ENCODE measurements at places on chromosomes 12 and 14.

DNA sequence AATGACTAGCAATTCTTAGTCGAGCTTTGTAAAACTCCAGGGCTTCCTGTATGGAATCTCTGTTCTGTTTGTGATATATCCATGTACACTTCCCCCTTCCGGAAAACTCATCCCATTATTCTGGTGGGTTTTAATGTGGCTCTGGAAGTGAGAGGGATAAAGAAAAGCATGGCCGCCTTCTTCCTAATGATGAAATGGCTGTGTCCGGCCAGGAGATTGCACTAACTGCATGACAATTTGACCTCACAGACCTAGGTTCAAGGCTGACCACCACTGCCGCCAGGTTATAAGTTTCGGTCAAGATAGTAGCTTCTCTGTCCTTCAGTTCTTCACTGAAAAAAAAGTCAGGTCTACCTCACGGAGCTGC is 41.0 kb upstream of the NPAS3 start:
- no peak for DNase-seq

- DNase-seq: no peak
Observed at GRCh38 chr14:64708148-64709004, 4.2 kb downstream of the PLEKHG3 start.

DNA sequence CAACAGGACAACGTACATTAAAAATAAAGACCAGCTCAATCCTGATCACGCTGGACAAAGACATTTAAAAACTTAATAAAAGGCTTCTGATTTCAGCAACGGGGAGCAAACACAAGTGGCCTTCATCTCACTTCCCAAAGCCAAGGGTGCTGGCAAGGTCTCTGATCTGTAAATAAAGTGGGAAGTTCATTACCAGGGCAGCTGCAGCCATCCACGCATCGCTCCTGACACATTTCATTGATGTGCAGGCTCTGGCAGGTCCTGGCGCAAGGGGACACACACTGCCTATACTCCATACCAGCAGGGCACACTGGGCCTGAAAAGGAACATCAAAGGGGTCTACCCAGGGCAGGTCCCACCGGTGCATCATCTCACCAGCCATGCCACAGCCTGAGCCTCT is 51.0 kb downstream of the VWF start:
- no peak for DNase-seq

- no peak for DNase-seq
Observed at GRCh38 chr12:42865282-42865681, 275.7 kb upstream of the PRICKLE1 start.

DNA sequence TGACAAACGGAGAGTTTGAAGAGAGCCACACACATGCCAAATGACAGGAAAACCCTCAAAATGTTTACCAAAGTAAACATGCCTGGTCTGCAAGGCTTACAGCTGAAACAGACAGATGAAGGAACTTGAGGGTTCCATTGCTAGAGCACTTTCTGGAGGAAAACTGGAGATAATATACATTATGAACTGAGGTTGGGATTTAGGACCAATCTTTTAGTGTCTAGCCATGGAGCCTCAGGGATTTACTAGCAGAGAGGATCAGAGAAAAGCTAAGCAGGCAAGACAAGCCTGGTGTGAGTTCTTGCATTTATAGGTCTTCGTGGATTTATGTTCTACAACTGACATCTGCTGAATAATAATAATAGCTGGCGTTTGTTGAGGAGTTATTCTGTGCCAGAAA is 205.3 kb downstream of the AEBP2 start:
- no peak for DNase-seq

DNA sequence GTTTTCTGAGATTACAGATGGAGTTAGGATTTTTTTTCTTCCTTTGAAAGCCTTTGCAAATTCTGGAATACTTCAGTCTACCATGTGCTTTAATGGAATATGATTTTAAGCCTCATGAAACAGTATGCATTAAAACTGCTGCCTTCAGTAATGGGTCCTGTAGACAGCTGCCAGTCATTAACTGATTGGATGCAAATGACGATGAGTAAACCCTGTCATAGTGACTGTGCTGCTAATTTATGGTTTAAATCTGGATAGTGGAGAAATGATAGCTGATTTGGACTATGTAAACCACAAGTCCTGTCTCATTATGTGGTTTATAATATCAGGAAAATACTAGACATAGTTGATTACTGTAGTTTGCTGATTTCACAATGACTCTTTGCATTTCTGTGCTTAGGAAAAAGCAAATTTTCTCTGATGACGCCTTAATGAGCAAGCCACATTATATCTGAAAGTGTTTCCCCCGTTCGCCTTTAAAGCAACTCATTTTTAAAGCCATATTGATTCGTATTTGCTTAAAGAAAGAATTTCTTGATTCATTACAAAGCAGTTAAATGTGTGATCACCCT is 217.6 kb downstream of the TMTC2 start:
- no peak for DNase-seq

- no peak for DNase-seq
Observed at GRCh38 chr12:89840162-89840922, 131.7 kb upstream of the ATP2B1 start.

DNA sequence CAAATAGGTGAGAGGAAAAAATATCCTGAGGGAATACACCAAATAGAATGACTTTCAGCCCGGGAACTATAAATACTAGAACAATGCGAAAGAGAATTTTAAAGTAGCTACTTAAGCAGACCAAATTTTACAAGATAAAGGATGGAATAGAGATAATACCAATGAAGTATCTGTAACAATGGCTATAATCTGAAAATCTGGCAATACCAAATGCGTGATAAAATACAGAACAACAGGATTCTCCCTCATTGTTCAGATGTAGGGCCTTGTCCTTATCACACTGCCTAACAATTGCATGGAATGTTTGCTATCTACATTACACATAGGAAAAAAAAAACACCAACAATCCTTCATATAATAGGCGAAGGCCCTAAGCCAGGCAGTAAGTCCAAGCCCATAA is 815.4 kb upstream of the MDGA2 start:
- DNase-seq: no peak

DNA sequence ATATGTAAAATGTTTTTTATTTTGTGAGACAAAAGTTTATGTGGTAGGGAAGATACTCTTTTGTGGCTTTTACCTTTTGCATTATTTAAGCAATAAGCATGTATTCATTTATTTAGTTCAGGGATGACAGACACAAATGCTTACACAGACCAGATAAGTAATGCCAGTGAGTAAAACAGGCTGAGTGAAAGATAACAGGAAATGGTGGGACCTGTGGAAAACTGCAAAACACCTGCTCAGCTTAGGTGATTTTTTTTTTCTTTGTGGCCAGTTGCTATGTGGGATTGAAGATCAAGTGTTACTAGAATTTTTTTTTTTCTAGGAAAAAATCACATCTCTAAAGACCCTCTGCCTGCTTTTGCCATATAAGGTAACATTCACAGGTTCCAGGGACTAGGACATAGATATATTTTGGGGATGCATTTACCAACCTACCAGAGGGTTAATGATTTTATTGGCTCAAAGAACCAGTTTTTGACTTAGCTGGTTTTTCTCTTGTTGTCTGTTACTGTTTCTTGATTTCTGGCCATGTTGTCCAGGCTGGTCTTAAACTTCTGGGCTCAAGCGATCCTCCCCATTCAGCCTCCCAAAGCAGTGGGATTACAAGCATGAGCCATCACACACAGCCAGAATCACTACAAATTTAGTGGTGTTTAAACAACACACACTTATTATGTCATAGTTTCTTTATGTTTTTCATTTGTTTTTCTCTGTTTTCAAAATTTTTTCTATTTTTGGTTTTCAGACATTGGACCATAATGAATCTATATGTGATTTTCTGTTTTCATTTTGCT is 9.8 kb downstream of the PSMA6 start:
- no peak for DNase-seq

DNA sequence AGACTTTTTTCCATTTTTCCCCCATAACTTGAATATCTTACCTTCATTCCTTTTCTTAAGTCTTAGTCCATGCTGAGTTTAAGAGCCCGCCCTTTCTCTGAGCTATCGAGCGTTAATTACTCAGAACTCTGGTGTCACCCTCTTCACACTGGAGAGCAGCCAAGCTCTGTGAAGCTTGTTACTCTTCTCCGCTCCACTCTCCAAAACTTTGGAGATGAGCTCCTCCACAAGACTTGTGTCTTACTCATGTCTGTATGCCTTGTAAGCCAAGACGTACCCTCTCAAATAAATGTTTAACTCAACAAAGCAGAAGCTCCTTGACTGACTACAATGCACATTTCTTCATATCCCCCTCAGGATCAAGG is 54.7 kb downstream of the DICER1 start:
- DNase-seq: no peak

GRCh38 chr14:52829527-52830185 is 38.2 kb upstream of the GNPNAT1 start:
- DNase-seq: no peak

- no peak for DNase-seq
Observed at GRCh38 chr14:95544588-95544987, 9.7 kb downstream of the GLRX5 start.

- DNase-seq: no peak
Observed at GRCh38 chr14:81476816-81477215, 56.8 kb downstream of the SEL1L start.

DNA sequence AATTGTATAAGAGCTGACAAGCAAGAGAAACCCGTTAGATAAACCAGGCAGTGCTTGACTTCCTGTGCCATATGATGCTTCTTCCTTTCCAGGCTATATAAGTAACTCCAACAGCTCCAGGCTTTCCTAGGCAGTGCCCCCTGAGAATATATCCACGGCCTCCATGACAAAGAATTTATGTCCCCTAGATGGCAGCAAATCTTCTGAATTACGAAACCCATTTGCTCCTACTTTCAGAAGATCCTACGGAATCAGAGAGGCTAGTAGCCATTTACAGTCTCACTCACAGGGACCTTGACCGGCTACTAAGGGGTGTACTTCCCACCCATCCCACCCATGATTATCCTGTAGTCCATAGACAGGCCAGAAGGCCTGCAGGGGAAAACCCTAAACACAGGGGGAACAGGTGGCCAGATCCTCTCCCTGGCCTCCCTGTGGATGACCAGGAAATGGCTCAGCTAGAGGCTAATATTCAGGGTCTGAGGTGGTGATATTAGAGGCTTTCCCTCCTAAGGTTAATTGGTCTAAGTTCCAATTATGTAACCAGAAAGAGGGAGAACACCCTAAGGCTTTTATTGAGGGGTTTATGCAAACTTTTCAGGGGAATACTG is 77.2 kb upstream of the DCD start:
- DNase-seq: no peak

DNA sequence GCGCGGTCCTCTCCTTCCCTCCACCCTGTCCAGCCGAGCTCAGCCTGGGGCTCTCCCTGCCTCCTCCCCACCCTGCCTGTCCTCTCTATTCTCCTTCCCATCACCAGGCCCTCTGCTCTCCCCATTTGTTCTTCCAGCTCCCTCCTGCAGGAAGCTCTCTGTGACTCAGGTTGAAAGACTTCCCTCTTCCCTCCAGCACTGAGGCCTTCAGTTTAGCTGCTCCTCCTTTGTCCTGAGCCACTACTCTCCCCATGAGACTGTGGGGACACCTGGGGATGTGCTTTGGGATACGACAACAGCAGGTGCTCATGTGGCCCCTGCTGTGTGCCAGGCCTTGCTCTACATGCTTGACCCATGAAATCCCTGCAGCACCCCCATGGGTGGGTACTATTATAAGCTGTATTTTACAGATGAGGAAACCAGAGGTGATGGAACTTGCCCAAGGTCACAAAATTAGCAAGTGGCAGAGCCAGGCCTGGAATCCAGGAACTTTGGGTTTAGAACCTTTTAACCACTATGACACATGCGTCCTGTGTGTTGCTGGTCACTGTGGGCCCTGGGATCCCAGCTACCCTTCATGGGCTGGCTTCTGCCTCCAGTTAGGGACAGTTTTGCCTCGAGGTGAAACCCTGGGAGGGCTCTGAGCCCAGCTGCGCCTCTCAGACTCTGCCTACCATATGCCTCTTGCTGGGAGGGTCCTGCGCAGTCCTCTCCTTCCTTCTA is 5.5 kb downstream of the KRT80 start:
- DNase-seq: no peak

GRCh38 chr12:65446901-65447300 is 168.4 kb downstream of the MSRB3 start:
- DNase-seq: no peak

DNA sequence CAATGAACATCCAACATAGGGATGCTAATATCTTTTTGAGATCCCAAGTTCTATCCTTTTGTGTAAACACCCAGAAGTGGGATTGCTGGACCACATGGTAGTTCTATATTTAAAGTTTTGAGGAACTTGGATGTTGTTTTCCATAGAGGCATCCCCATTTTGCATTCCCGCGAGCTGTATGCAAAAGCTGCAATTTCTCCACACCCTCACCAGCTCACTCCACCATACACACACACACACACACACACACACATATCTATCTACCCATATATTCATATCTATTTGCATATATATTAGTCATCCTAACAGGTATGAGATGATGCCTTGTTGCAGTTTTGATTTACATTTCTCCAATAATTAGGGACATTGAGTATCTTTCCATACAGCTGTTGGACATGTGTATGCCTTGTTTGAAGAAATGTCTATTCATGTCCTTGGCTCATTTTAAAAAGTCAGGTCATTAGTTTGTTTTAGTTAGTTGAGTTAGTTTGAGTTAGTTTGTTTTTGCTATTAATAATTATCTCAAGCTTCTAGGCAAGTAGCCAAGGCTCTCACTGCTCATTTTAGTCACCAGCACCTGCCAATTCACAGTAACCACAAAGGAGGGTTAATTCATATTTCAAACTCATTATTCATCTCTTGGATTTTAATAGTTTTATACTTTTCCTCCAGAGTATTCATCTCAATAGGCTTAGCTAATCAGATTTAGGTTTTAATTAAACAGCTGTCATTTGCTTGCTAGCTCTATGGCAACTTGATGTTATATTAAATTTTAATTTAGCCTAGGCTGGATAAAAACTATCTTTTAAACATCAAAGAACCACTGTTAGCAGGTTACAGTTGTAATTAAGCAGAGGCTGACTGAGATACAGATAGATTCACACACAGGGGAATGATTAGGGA is 1435.9 kb upstream of the TMEM132C start:
- no peak for DNase-seq

- DNase-seq: no peak
Observed at GRCh38 chr12:56104815-56105608, 653 bp downstream of the PA2G4 start.
